ENCODE measurements at places on chromosomes 13 and 19.

DNA sequence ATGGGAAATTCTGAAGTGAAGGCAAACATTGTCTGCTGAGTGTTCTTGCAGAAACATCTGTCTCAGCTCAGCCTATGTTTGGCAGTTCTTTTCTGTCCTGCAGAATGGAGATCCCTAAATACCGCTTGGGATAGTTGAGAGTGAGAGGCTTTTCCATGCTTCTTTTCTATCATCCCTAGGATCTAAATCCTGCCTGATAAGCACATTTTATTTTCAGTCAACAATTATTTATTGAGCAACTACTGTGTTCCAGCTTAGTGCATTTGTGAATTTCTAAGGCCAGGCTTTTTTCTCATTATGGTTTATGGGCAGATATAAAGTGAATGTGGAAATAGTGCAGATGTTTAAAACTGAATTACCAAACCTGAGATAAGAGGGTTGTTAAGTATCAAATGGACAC lies 62.6 kb downstream of the SLC10A2 start:
- DNase-seq = no peak

DNA sequence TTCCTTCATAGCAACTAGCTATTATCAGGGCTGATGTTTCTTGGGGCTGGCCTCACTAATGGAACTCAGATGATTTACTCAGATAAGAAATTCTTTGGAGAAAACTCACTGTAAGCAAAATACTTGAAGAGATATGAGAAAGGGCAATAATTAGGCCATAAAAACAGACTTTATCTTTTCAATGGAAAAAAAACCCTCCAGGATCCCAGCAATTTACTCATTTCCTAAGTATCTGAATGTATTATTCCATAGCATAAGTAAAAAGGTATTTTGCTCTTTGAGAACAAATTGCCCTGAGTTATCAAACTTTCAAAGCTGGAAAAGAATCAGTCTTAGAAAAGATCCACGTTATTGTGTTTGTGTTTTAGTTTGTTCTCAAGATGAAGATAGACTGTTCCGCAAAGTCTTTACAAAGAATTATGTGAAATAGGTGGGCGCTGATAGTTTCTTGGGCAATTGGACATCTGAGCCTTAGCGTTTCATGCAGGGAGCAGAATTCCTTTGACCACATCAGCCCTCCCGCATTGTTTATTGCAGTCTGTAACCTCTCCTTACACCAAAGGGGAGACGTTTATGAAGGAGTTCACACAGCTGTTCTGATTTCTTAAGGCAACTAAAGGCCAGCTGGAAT lies 29.1 kb upstream of the CSNK1A1L start:
- peak; percentile 71 for DNase-seq

GRCh38 chr13:51286135-51287002 lies 53.1 kb upstream of the SERPINE3 start:
- peak; percentile 58 for DNase-seq

DNA sequence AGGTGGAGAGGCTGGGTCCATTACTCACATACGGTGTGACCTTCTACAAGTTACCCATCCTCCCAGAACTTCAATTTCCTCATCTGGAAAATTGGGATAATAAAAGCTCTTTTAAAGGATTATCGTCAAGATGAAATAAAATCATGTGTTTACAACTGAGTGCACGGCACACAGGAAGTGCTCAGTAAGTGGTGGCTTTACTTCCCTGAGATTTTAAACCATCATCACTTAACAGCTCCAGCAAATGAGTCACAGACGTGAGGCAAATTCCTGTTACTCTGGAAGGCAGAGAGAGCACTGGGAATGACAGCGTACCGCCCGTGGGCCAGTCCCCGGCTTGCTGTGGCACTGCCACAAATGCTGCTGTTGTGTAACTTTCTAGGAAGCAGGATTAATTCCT lies 64.1 kb downstream of the MRPL57 start:
- DNase-seq = peak; percentile 78

DNA sequence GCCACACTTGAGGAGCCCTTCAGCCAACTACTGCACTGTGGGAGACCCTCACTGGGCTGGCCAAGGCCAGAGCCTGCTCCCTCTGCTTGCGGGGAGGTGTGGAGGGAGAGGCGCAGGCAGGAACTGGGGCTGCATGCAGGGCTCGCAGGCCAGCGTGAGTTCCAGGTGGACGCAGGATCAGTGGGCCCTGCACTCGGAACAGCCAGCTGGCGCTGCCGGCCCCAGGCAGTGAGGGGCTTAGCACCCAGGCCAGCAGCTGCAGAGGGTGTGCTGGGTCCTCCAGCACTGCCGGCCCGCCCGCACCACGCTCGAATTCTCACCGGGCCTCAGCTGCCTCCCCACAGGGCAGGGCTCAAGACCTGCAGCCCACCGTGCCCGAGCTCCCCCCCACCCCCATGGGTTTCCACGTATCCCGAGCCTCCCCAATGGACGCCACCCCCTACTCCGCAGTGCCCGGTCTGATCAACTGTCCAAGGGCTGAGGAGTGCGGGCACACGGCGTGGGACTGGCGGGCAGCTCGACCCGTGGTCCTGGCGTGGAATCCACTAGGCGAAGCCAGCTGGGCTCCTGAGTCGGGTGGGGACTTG lies 1293.8 kb upstream of the PCDH9 start:
- DNase-seq = no peak

DNA sequence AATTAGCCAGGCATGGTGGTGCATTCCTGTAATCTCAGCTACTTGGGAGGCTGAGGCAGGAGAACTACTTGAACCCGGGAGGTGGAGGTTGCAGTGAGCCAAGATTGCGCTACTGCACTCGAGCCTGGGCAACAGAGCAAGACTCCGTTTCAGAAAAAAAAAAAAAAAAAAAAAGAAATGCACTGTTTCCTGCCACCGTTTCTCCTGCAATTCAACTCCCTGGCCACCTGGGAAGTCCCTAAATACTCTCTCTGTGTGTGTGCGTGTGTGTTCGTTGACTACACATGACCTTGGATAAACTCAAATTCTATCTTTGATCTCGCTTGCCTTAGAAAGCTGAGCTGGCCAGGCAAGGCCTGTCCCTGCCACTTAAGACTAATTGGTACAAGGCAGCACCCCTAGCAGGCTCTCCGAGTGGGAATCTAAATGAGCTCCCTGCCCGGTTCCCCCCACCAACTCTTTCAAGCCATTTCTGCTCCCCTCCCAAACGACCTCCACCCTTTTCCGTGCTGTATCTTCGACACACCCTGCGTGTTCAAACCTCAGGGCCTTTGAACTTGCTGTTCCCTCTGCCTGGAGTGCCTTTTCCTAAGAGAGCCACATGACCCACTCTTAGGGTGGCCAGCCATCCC lies 5.2 kb upstream of the BCAT2 start:
- DNase-seq = no peak

DNA sequence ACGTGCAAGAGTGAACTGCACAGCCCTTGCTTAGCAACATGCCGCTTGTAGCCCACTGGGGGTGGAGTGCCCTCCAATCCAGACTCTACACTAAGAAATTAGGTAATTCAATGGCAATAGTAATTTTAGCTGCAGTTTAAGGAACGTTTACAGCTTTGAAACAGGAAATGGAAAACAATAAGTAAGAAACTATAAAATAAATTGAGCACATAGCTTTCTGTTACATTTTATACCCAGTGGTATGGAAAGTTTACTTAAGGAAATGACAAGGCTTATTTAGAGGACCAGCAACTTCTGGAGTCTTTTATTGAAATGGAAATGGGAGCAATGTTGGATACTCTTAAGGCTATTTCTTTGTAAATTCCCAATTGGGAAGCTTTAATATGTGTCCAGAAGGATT lies 373.2 kb downstream of the KCNRG start:
- no peak for DNase-seq

- DNase-seq = no peak
Measured at GRCh38 chr13:71820699-71821098, 46.3 kb downstream of the DACH1 start.

All from EL (cell line).